ENCODE measurements at places on chromosomes 3 and 15. TPM values are rescaled to one million over a fixed set of nuclear protein-coding genes. Genes with fewer than 3 reads are reported as not detected.
A peak's percentile ranks its signal among the peaks of the same experiment; 100 is the strongest.

DNA sequence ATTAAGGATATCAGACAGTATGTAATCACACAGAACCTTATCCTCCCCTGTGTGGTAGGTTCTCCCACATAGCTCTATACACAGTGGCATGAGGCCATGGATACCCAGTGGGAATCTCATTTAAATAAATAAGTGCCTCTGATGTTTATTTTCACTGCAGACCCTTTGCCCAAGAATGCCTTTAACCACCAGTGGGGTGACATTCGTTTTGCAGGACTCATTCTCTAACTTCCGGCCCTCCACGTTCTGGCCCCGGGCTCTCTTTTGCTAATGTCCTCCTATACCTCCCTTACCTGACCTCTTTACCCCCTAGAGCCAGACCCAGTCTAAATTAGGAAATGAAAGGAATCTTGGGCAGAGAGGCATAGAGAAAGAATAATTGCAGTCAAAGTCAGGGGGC, 8.3 kb downstream of the CCDC80 start:
- H3K36me3 ChIP-seq: no peaks in the 10 kb centered on the region
- H3K27ac ChIP-seq: peak overlapping the region; percentile 19
- H3K4me3 ChIP-seq: peak overlapping the region; percentile 3
- H3K27me3 ChIP-seq: no peaks in the 10 kb centered on the region
- DNase-seq: no peak
- peaks cover 36% of the 10 kb centered on the region for H3K4me1 ChIP-seq

DNA sequence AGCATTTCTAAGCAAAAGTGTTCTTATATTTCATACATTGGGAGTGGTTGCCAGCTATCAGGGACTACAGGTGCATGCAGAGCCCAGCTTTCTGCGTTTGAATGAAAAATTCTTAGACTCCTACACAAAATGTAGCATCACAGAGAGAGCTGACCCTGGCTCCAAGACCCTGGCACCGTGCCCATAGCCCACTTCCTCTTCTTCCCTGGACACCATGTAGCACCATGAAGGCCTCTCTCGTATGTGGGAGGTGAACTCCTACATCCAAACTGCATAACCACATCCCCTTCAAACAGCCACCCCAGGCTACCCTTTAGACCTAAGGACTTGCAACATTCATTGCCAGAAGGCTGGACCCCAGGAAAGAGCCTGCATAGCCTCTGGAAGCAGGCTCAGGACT, 35.8 kb upstream of the ATOSA start:
- no peaks in the 10 kb centered on the region for H3K27me3 ChIP-seq
- H3K4me3 ChIP-seq: no peak overlapping the region
- no peaks in the 10 kb centered on the region for H3K36me3 ChIP-seq
- H3K4me1 ChIP-seq: peaks cover 2% of the 10 kb centered on the region
- no peak overlapping the region for H3K27ac ChIP-seq
- DNase-seq: no peak

GRCh38 chr15:100801256-100801900, 78.3 kb upstream of the ALDH1A3 start:
- no peak overlapping the region for H3K4me3 ChIP-seq
- H3K27ac ChIP-seq: no peak overlapping the region
- no peaks in the 10 kb centered on the region for H3K27me3 ChIP-seq
- DNase-seq: no peak

DNA sequence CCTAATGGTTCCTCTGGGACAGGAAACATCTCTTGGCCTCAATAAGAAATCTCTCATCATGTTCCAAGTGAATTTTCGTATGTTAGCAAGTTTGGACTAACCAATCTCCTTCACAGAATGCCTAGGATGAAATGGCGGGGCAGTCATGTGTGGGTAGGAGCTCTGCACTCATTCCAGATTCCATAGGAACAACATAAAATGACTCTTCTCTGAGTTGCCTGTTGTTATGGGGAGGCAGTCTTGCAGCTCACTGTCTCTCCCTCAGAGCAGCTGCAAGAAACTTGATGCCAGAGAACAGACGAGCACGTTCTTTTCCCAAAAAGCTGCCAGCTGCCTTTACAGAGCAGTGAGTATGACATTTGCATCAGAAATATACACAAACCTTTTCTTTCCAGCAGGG, 34.1 kb downstream of the SPATA12 start:
- H3K4me1 ChIP-seq: peaks cover 10% of the 10 kb centered on the region
- H3K27me3 ChIP-seq: no peaks in the 10 kb centered on the region
- DNase-seq: no peak
- H3K27ac ChIP-seq: no peak overlapping the region
- H3K36me3 ChIP-seq: peaks cover 4% of the 10 kb centered on the region

DNA sequence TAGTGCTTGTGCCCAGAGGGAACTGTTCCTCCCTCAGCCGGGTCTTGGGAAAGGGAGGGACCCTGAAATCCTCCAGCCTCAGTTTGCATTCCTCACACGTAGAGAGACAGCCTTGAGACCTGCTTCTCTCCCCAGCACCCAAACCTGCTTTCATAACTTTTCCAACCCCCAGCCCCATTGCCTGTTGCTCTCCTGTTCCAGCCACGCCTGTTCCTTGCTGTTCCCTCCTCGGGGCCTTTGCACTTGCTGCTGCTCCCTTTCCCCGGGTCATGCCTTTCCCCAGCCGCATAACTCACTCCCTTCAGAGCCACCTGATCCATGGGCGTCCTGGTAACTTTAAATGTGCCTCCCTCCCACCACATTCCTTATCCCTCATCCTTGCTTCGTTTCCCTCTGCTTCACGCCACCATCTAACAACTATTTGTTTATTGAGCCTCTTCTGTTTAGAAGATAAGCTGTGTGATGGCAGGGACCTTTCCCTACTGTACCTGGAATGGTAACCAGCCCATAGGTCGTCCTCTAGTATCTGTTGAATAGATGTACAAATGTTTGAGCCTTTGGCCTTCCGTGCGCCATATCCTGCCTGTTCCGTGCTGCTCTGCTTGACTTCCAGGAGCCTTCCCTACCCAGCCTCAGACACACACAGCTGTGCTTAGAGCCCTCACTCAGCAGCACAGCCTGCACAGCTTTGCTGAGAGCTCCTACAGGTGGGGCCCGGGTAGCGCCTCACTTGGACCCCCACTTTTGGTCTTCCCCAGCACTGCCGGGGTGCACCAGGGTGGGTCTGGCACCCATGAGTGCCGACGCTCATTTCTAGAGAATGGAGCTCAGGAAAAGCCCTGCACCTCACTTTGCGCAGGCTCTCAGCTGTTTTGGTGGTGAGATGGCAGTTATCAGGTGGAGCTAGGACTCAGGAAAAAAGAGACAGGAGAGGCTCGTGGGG, 60.2 kb downstream of the SCN5A start:
- H3K27ac ChIP-seq: no peak overlapping the region
- H3K27me3 ChIP-seq: peaks cover 3% of the 10 kb centered on the region
- H3K4me3 ChIP-seq: no peak overlapping the region
- DNase-seq: peak; percentile 47
- no peaks in the 10 kb centered on the region for H3K36me3 ChIP-seq
- no peaks in the 10 kb centered on the region for H3K4me1 ChIP-seq

DNA sequence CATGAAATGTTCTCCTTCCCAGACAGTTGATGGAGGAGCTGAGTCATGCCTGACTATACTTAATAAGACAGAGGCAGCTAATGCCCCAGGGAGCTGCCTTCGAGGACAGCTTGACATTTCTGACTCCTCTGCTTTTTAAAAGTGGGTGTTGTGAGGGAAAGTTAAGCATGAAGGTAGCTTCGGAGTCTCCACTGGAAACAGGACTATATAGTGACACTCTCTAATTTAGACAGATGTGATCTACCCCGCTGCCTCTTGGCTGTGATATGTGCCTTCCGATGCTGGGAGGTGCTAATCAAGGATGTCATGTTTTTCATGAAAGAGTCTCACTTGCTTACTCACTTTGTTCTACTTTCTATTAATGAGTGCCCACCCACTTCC, 72.7 kb downstream of the IL1RAP start:
- H3K36me3 ChIP-seq: no peaks in the 10 kb centered on the region
- peaks cover 20% of the 10 kb centered on the region for H3K4me1 ChIP-seq
- H3K27ac ChIP-seq: peak overlapping the region; percentile 72
- no peaks in the 10 kb centered on the region for H3K27me3 ChIP-seq
- no peak for DNase-seq

RYR3 gene
- 0.38 TPM for total RNA-seq

FANCD2OS gene
- not detected for total RNA-seq

All from suprapubic skin (tissue), 4 donors.